NCI-H187 treated with DMSO at 0.1 percent for 48 hours (cell line): ENCODE measurements at places on chromosomes 3 and 15.

DNA sequence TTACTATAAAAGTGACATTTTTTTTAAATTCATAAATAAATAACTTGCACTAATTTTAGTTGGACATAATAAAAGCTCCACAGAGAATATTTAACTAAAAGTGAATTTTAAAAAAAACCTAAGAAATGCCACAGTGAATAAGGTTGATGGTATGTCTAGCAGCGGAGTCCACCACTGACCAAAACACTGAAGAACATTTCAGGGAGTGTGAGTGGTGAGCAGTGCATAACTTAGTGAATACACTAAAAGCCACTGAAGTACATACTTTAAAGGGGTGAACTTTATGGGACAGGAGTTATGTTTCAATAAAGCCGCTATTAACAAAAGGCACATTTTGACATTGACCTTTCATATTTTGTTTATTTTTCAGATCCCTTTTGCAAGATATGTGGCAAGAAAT is 32.3 kb downstream of the SRP14 start:
- no peak for DNase-seq

DNA sequence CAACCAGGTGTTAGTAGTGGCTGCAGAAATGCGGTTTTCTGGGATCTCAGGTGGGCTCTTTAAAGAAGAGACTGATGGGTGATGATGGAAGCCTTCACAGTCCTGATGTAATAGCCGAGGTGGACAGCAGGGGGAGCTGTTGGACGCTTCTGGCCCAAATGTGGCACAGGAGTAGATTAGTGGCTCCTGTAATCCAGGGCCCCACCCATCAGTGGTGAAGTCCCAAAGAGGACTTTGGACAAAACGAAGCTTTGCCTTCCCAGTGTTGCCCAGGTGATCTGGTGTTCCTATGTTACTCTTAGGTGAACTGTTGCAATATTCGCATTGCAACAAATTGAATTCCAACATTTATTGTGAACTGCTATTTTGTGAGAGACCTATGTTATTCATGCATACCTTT is 31.8 kb upstream of the MYZAP start:
- no peak for DNase-seq

GRCh38 chr3:124463234-124463633 is 267.0 kb upstream of the UMPS start:
- no peak for DNase-seq

DNA sequence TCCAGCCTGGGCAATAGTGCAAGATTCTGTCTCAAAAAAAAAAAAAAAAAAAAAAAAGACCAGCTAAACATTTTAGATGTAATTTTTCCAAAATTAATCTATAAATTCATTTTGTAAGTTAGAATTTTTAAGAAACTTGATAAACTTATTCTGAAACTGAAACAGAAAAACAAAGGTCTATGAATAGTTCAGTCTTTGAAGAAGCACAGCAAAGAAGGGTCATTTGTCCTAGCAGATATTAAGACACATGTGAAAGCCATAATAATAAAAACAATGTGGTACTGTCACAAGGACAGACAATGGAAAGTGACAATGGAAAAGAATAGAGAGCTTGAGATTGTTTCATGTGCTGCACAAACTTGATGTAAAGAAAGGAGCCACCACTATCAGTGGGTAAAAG is 29.0 kb upstream of the PRSS50 start:
- no peak for DNase-seq

DNA sequence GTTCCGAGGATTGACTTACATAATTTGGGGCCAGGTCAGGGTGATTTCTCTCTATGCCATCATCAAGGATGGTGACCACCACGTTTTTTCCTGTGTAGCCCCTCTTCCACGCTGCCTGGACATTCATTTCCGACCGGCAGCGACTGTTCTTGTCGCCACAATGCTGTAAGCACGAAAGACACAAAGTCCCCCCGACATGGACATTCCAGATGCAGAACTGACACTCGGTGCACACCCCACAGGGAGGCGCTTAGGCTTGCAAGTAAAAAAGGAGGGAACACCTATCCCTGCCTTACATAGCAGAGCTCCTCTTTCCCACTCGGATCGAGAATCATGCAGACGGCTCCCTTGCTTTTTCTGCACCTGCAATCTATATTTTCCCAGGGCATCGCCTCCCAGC is 58.2 kb downstream of the PCSK6 start:
- DNase-seq, result no peak

GRCh38 chr3:151037746-151038477 is 47.6 kb upstream of the MED12L start:
- no peak for DNase-seq

DNA sequence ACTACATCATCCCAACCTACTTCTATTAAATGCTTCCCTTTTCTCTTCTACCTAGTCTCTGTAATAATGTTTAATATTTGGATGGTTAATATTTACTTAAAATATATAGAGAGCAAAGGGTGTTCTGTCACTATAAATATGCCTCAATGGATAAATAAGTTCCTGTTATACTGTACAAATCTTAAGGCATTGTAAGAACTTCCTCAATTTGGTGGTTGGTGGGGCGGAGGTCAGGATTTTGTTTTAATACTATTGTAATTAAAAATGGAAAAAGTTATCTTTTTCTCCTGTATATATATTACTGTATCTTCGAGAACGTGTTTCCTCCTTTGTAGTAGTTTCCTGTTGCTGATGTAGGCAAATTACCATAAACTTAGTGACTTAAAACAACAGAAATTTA is 41.5 kb downstream of the SPRED1 start:
- DNase-seq, result no peak

DNA sequence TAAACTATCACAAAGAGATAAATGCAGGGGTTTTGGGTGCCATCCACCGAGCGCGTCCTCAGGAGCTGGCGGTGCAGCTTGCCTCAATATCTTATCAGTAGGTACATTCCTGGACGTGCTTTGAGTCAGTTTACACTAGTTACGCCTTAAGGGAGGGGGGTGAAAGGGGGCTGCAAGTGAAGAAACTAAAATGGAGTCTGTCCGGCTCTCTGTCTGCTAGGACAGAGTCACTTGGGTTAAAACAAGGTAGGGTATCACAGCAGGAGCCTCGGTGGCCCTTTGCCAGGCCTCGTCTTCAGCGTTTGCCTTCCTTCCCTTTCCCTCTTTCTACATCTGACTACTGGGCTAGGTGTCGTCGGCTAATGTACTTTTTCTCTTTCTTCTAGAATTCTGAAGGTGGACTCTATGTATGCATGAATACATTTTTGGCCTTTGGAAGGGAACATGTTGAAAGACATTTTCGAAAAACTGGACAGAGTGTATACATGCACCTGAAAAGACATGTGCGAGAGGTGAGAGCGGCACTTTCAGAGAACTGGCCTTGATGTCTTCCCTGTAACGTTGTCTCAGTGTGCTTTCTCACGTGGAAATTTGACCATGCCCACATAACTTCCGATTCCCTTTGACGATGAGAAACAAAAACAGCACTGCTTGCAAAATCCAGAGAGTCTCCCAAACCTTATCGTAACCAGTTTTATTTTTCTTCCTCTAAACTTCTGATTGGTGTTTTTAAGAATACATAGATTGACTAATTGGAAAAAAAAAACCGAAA is 28.8 kb downstream of the USP13 start:
- no peak for DNase-seq

- DNase-seq, result no peak
Observed at GRCh38 chr15:81418444-81418843, 44.4 kb upstream of the TMC3 start.

DNA sequence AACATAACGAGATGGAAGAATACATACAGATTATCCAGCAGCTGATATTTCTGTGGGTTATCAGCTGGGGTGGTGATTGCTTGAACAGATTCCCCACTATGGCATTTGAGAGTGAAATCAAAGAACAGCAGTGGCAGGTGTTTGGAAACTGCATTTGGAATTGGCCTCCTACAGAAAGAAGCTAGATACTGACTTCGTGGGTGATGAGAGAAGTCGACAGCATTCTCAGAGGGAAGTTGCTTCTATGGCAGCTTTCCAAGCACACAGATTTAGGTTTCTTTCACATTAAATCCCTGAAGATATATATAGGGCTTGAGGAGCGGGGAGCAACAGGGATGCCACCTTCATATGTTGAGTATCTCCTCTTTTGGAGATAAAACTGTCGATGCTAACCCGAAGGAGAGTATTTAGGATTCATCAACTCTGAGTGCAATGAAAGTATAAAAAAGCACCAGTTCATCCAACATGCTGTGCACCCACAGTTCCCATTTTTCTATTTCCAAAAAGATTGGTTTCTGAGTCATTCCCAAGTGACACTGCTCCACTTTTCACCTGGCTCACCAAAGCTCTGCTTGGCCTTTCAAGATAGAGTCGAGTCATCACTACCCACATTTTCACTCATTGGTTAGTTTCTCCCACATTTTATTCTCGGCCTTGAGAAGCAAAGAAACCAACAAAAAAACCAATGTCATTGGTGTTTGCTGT is 579.8 kb upstream of the SUCLG2 start:
- DNase-seq, result no peak

- no peak for DNase-seq
Observed at GRCh38 chr15:100763835-100764750, 115.5 kb upstream of the ALDH1A3 start.

DNA sequence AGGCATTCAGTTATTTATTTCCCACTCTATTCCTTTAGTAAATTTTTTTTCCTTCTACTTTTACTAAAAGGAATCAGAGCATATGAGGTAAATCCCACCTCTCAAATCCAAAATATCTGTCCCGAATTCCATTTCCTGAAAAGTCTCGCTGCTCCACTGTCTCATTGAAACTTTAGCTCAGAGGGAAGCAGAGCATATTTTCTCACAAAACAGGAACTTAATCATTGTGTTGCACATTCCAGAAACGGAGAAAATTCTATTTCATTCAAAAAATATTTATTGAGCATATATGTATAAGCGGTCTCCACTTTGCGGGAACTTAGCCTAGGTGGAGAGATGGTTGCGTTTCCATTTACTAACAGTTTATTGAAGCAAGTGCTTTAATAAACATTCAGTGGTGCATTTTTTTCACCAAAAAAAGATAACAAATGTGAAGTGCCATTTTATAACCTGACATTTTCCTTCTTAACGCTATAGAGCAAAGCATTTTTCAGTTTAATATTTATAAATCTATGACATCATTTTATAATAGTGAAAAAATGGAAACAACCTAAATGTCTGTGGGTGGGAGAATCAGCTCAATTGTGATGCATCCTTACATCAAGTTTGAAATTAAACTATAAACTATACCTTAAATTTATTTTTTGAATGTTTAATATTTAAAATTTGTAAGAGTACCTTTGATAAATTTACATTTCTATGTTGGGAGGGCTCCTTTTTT is 67.2 kb upstream of the CSTA start:
- DNase-seq, result no peak

DNA sequence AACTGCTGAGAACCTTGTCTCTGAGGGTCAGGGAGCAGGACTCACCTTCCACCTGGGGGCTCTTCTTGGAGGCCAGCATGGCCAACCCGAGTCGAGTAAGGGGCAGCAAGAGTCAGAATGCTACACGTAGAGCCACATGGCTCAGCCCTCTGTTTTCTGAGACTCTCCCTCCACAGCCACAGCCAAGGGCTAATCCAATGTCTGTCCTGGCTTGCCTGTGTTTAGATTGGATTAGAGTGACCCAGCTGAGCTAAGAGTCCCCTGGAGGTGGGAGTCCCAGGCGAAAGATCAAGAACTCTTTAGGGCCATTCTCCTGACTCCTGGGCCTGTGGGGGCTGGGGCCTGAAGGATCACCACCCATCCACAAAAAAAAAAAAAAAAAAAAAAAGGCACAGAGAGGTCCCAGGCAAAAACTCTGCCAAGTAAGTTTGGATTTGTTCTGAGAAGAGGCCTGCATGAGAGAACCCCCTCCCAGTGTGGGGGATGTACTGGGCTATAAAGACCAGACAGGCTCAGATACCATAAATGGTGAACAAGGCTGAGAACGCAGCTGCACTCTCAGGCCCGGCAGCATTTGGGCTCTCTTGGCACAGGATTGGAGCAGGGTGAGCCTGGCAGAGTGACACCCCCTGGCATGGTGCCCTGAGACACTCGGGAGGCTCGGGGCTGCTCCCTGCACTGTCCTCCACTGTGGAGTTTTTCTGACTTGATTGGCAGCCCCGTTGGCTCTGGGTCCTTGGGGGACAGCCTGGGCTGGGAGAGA is 88.0 kb upstream of the OSBPL11 start:
- no peak for DNase-seq

GRCh38 chr15:63422891-63423590 is 41.4 kb upstream of the CA12 start:
- DNase-seq, result no peak

GRCh38 chr3:21960033-21960432 is 209.0 kb upstream of the ZNF385D start:
- DNase-seq, result no peak

GRCh38 chr3:5275529-5275928 is 88.0 kb downstream of the EDEM1 start:
- DNase-seq, result no peak

DNA sequence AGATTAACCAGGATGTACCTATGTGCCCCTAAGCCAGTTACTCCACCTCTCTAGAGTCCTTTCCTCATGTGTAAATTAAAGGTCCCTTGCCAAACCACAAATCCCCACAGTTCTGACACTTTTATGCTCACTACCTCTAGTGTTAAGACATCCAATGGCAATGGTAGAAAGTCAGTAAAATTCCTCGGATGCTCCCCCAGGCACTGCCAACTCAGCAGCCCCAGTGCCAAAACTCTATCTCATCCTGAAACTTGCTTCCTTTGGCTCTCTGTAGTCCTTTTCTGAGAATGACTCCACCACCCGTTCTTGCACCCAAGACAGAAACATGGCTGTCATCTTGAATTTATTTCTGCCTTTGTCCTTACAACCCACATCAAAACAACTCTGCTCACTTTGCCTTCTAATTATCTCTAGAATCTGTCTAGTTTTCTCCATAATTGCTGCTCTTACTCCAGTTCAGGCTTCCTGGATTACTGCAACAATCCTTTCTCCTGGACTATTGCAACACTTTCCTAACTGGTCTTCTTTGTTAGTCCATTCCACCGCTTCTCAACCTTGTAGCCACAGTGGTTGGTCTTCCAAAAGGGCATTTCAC is 41.6 kb downstream of the MB21D2 start:
- DNase-seq, result no peak

DNA sequence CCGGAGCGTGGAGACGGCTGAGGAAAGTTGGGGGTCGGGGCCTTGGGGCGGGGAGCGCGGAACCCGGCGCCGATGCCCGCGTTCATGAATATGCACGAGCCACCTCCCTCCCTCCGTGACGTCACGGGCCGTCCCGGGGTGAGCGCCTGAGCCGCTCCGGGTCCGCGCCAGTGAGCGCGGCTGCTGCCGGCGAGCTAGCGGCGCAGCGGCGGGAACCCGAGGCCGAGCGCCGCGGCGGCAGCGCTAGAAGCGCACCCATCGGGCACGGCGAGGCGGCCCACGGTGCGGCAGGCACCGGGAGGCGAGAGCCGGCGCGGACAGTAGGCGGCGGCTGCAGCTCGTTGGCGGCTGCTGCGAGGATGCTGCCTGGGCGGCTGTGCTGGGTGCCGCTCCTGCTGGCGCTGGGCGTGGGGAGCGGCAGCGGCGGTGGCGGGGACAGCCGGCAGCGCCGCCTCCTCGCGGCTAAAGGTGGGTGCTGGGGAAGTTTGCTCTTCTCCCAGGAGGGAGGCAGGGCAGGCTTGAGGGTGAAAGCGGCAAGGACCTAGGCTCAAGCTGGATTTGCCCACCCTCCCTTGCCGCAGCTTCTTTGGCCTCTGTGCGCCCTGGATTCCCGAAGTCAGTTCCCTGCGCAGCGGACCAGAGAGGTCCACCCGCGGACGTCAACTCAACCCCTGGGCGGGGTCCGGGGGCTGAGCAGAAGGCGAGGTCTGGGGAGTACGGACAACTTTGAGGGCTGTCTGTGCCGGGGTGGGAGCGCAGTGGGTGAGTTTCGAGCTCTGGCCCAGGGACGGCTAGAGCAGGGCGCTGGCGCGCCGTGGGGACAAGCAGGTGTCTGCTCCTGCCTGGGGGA is at the start of gene CLSTN2:
CLSTN2 (plus strand) TSS at position 170 of the 850 bp plus-strand sequence.
- DNase-seq, result no peak
